Pancreas (tissue), 10 donors: ENCODE measurements at places on chromosomes 7 and 10. TPM values are rescaled to one million over a fixed set of nuclear protein-coding genes. Genes with fewer than 3 reads are reported as not detected.
A peak's percentile ranks its signal among the peaks of the same experiment; 100 is the strongest.

DNA sequence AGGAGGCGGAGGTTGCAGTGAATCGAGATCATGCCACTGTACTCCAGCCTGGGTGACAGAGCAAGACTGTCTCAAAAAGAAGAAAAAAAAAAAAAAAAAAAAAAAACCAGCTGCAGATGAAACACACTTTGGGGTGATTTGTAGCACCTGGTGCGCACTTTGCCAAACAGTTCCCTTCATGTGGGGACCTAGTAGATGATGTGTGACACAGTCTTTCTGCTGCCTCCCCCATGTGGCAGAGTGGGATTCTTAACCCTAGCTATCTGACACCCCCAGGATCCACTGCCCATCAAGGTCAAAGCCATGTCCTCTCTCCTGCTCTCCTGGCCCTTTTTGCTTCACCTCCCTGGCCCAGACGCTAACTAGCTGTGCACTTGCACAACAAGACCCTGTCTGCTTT is 52.1 kb upstream of the PDZD8 start:
- no peak overlapping the region for H3K4me3 ChIP-seq
- H3K36me3 ChIP-seq = no peaks in the 10 kb centered on the region
- H3K27ac ChIP-seq = no peak overlapping the region
- no peaks in the 10 kb centered on the region for H3K4me1 ChIP-seq
- no peaks in the 10 kb centered on the region for H3K27me3 ChIP-seq

- H3K36me3 ChIP-seq = no peaks in the 10 kb centered on the region
- no peaks in the 10 kb centered on the region for H3K4me1 ChIP-seq
- H3K27ac ChIP-seq = no peak overlapping the region
Observed at GRCh38 chr7:151616443-151617213, 96.9 kb upstream of the RHEB start.

DNA sequence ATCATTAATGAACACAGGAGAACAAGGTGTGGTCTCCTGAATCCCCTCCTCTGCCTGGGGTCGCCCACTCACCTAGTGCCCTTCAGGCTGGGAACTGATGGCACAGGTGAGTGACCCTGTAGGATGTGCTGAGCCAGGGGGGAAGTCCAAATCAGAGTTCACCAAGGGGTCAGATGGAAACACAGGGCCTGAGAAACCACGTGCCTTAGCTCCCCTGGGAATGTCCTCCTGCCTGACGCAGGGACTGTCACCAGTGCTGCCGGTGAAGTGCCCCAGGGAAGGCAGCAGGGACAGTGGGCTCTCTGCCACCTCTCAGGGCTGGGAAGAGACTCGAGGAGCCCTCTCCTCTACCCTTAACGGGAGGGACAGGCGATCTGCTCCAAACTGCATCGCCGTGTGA is 5.8 kb upstream of the PYROXD2 start:
- no peak for DNase-seq
- H3K27ac ChIP-seq = no peak overlapping the region
- H3K27me3 ChIP-seq = no peaks in the 10 kb centered on the region
- H3K36me3 ChIP-seq = peaks cover 33% of the 10 kb centered on the region
- no peak overlapping the region for H3K4me3 ChIP-seq

DNA sequence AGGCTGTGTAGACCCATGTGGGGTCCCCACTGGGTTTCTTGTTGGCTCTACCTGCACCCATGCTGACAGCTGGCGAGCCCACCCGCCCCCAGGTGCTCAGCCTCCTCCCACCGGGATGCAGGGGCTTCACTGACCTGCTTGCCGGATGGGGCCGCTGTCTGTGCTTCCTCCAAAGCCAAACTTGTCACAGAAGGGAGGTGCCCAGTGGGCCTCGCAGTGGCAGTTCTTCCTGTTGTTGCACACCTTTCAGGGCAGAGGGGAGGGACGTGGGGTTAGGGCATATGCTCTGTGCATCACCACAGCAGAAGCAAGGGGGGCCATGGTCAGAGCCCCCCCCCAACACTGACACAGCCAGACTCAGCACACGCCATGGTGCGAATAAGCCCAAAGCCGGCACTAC is 146.5 kb downstream of the FANK1 start:
- DNase-seq = no peak
- H3K4me3 ChIP-seq = no peak overlapping the region
- no peaks in the 10 kb centered on the region for H3K27me3 ChIP-seq

- H3K27ac ChIP-seq = no peak overlapping the region
- DNase-seq = no peak
- H3K27me3 ChIP-seq = no peaks in the 10 kb centered on the region
- no peaks in the 10 kb centered on the region for H3K4me1 ChIP-seq
Observed at GRCh38 chr7:113892818-113893217, 26.0 kb downstream of the PPP1R3A start.

CPA4 gene
- 8.6 TPM for total RNA-seq

- peaks cover 5% of the 10 kb centered on the region for H3K4me1 ChIP-seq
- H3K27me3 ChIP-seq = no peaks in the 10 kb centered on the region
- H3K4me3 ChIP-seq = no peak overlapping the region
- no peak overlapping the region for H3K27ac ChIP-seq
- DNase-seq = peak; percentile 71
Observed at GRCh38 chr10:122163174-122164022, 107.7 kb upstream of the BTBD16 start.

- H3K27me3 ChIP-seq = no peaks in the 10 kb centered on the region
- peaks cover 5% of the 10 kb centered on the region for H3K4me1 ChIP-seq
Observed at GRCh38 chr10:43865265-43866135, 216.8 kb upstream of the ZNF32 start.

DNA sequence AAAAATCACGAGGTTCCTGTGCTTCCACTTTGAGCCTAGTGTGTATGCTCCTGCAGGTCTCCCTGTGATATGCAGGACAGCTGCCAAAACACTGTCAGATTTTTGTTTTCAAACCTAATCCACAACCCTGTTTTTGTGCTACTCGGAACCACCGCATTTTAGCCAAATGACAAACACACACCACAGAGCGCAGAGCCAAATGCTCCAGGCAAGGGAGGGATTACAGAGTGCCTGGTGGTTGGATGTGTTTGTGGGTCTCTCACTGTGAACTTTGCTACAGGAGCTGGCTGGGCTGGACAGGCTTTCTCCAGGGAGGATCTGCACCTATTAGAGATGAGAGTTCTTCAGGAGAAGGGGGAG is 5.7 kb upstream of the RBM28 start:
- H3K27me3 ChIP-seq = no peaks in the 10 kb centered on the region
- no peak overlapping the region for H3K27ac ChIP-seq
- H3K36me3 ChIP-seq = no peaks in the 10 kb centered on the region
- no peak for DNase-seq
- no peak overlapping the region for H3K4me3 ChIP-seq

DNA sequence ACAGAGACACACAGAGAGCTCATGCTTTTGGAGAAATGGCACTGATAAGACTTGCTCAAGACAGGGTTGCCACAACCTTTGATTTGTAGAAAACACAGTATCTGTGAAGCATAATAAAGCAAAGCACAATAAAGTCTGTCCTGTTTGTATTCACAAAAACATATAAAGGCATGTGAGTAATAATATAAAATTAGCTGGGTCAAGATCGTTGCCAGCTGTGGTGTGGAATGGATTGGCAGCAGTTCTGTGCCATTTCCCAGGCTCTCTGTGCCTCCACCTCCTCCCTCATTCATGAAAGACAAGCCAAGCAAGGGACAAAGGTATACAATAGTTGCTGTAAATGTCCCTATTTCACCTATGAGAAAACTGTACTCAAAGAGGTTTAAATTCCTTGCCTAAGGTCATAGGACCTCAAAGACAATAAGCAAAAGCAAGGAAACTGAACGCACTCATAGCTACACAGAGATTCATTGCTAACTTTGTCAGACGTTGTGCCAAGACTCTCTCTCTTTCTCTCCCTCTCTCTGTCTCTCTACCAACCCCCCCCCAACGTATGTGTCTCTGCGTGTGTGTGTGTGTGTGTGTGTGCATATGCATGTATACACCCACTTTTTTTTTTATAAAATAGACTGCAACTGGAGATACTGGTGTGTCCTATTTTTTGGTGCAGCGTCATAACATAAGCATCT is 31.8 kb downstream of the CHST3 start:
- H3K27me3 ChIP-seq = no peaks in the 10 kb centered on the region
- H3K4me1 ChIP-seq = no peaks in the 10 kb centered on the region
- no peak overlapping the region for H3K27ac ChIP-seq

URGCP gene
- total RNA-seq = 24.1 TPM

DNA sequence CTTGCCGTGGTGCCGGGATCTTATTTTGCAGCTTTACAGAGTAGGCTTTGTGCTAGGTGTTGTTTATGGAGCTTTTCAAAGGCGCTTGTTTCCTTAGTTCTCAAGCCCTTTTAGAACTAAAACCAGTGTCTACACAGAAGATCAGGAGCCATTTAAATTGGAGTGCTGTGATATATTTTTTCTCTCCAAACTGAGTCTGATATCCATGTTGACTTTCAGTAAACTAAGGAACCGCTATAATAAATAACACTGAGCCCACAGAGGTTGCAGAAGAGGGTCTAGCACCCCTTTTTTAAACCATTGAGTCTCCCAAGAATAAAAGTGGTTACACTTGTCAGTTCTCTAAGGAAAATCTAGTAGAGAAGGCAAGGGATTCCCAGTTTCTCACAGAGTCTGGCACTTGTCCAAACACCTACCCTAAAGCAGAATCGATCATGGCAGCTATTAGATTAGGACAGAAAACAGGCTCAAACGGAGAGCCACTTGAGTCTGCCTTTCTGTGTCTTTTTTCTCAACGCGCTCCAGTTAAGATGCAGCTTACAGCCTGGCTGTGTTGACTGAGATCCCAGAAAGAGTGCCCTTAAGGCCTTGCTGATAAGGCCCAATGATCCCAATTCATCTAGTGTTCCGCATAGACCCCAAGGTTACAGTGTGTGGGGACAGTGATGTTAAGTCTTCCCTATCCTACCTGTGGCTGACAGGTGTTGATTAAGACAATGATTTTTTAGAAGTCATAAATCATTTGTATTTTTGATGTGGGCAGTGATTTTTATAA is 804 bp downstream of the TMEM106B start:
- no peaks in the 10 kb centered on the region for H3K27me3 ChIP-seq
- DNase-seq = no peak
- peaks cover 12% of the 10 kb centered on the region for H3K4me1 ChIP-seq
- H3K36me3 ChIP-seq = no peaks in the 10 kb centered on the region

GRCh38 chr7:94297397-94297838 is 97.3 kb upstream of the COL1A2 start:
- H3K4me1 ChIP-seq = peaks cover under 1% of the 10 kb centered on the region
- H3K4me3 ChIP-seq = no peak overlapping the region
- no peak for DNase-seq
- no peaks in the 10 kb centered on the region for H3K36me3 ChIP-seq
- H3K27ac ChIP-seq = no peak overlapping the region
- no peaks in the 10 kb centered on the region for H3K27me3 ChIP-seq

HTR5A gene
- not detected for total RNA-seq

- no peaks in the 10 kb centered on the region for H3K27me3 ChIP-seq
- no peak for DNase-seq
- H3K4me1 ChIP-seq = peaks cover 7% of the 10 kb centered on the region
Observed at GRCh38 chr10:103986360-103986759, 19.4 kb downstream of the SLK start.

GRCh38 chr7:137915266-137915665 is 68.5 kb upstream of the DGKI start:
- DNase-seq = no peak
- H3K4me3 ChIP-seq = no peak overlapping the region
- no peak overlapping the region for H3K27ac ChIP-seq
- H3K36me3 ChIP-seq = no peaks in the 10 kb centered on the region
- H3K27me3 ChIP-seq = no peaks in the 10 kb centered on the region
- H3K4me1 ChIP-seq = no peaks in the 10 kb centered on the region

GIMAP7 gene
- total RNA-seq = 1.1 TPM

DNA sequence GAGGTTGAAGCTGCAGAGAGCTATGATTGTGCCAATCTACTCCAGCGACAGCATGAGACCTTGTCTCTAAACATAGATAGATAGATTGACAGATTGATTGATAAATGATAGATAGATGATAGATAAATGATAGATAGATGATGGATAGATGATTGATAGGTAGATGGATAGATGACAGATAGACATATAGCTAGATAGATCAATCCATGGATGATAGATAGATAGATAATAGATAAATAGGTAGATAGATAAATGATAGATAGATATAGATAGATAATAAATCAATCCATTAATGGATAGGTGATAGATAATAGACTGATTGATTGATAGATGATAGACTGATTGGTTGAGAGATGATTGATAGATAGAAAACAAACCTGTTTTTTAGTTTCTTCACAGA is 349.6 kb downstream of the PAXIP1 start:
- no peak overlapping the region for H3K4me3 ChIP-seq
- H3K36me3 ChIP-seq = no peaks in the 10 kb centered on the region
- H3K4me1 ChIP-seq = no peaks in the 10 kb centered on the region
- H3K27ac ChIP-seq = no peak overlapping the region

SHTN1 gene
- total RNA-seq = 27.3 TPM
